ENCODE measurements at places on chromosomes 16 and 17. TPM values are rescaled to one million over a fixed set of nuclear protein-coding genes. Genes with fewer than 3 reads are reported as not detected.

DNA sequence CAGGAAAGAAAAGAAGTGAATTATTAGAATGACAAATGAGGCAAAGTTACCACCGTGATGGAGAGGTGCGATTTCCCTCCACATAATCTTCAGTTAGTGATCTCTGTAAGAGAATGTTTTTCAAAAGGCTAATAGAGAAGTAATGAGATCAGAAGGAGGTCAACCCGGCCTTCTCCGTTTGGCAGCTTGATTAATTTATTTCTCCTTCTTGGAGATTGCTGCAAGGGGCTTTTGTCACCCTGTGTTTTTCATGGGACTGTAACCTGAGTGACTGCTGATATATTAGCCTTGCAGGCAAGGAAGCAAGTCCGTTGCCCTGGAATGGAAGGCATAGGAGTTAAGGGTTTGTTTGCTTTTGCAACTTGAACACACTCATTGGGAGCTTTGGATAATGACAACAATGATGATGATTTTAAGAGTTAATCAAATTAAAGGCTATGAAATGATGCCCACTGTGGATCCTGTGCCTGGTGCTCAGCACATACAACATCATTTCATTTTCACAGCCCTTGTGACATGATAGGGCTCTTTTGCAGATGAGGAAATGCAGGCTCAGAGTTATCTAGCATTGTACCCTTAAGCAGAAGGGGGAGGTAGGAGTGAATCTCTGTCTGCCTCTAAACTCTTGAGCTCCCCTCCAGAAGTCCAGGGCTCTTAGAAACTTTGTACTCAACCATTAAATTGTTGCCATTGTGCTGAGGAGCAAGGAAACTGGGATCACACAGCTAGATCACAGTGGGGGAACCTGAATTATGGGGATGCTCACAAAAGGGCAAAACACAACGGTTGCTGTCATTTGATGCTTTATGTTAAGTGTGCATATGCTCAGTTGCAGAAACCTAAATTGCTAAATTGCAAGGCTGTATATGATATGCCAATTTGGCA is 226.3 kb downstream of the WWOX start:
- no peaks in the 10 kb centered on the region for H3K4me1 ChIP-seq
- no peak overlapping the region for H3K4me3 ChIP-seq
- no peak for DNase-seq
- no peak overlapping the region for H3K27ac ChIP-seq
- no peaks in the 10 kb centered on the region for H3K36me3 ChIP-seq

DNA sequence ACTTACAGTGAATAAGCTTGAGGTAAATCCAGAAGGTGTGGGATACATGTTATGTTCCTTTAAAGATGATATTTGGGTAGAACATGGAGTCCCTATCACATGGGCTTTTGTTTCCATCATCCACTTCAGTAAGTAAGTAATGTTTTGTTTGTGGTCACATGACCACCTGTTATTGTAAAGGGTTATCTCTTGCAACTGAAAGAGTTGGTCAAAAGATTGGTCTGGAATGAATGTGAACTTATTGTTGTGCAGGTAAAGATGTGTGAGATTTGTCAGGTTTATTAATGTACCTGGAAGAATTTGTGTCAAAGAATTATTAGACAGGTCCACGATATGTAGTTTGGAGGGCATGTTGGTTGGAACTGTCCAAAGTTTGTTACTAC is 1.6 kb downstream of the OMG start:
- H3K36me3 ChIP-seq: no peaks in the 10 kb centered on the region
- H3K4me1 ChIP-seq: no peaks in the 10 kb centered on the region
- DNase-seq: no peak
- no peak overlapping the region for H3K27ac ChIP-seq
- no peaks in the 10 kb centered on the region for H3K27me3 ChIP-seq

GRCh38 chr17:12659500-12659899 is 6.2 kb upstream of the MYOCD start:
- no peak for DNase-seq
- no peaks in the 10 kb centered on the region for H3K4me1 ChIP-seq
- peaks cover 5% of the 10 kb centered on the region for H3K36me3 ChIP-seq
- H3K27ac ChIP-seq: no peak overlapping the region
- no peaks in the 10 kb centered on the region for H3K27me3 ChIP-seq

- no peak overlapping the region for H3K4me3 ChIP-seq
- no peaks in the 10 kb centered on the region for H3K27me3 ChIP-seq
- peaks cover 14% of the 10 kb centered on the region for H3K4me1 ChIP-seq
- H3K27ac ChIP-seq: peak overlapping the region; percentile 70
- DNase-seq: no peak
Measured at GRCh38 chr17:19270704-19271611, 33.8 kb downstream of the EPN2 start.

GRCh38 chr16:17313085-17313611 is 157.6 kb downstream of the XYLT1 start:
- H3K27me3 ChIP-seq: no peaks in the 10 kb centered on the region
- H3K4me1 ChIP-seq: peaks cover 14% of the 10 kb centered on the region
- no peak overlapping the region for H3K4me3 ChIP-seq
- H3K27ac ChIP-seq: peak overlapping the region; percentile 86

DNA sequence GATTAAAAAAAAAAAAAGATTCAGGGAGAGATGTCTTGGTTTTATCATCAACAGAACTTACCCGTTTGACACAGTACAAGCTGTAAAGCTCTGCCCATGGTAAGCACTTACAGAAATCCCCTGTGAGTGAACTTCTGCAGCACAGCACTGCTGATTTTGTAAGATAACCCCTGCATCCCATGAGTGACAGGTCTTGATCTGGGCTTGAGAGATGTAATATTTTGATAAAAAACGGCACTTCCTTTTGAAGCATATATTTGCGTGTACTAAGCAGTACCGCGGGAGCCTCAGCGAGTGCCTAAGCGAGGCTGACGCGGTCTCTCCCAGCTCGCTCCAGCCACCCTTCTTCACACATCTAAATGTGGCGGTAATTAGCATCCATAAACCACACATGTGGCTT is 50.5 kb downstream of the IKZF3 start:
- no peaks in the 10 kb centered on the region for H3K36me3 ChIP-seq
- H3K27me3 ChIP-seq: no peaks in the 10 kb centered on the region
- no peak overlapping the region for H3K27ac ChIP-seq

CNGB1 gene
- total RNA-seq: not detected

GRCh38 chr17:71276079-71276478 is 844.7 kb upstream of the SOX9 start:
- H3K4me3 ChIP-seq: no peak overlapping the region
- H3K36me3 ChIP-seq: no peaks in the 10 kb centered on the region
- H3K4me1 ChIP-seq: no peaks in the 10 kb centered on the region
- H3K27ac ChIP-seq: no peak overlapping the region
- DNase-seq: no peak
- H3K27me3 ChIP-seq: no peaks in the 10 kb centered on the region

DNA sequence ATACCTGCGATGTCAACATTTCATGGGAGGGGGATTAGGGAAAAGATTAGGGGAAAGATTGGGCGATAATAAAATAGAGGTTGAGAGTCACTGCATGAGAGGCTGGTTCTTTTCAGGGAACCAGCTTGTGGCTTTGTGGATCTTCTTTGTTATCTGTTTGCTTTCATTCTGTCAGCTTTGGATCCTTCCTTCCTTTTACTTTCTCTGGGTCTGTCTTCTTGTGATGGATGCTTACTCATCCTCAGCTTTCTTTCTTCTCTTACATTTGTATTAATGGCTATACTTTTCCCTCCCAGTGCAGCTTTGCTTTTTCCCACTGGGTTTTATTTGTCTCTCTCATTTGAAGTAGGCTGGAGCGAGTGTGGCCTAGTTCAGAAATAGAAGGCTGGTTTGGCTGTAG is 47.1 kb downstream of the RPTOR start:
- no peak for DNase-seq
- no peaks in the 10 kb centered on the region for H3K27me3 ChIP-seq
- no peak overlapping the region for H3K4me3 ChIP-seq
- no peak overlapping the region for H3K27ac ChIP-seq

KRTAP1-5 gene
- not detected for total RNA-seq

DNA sequence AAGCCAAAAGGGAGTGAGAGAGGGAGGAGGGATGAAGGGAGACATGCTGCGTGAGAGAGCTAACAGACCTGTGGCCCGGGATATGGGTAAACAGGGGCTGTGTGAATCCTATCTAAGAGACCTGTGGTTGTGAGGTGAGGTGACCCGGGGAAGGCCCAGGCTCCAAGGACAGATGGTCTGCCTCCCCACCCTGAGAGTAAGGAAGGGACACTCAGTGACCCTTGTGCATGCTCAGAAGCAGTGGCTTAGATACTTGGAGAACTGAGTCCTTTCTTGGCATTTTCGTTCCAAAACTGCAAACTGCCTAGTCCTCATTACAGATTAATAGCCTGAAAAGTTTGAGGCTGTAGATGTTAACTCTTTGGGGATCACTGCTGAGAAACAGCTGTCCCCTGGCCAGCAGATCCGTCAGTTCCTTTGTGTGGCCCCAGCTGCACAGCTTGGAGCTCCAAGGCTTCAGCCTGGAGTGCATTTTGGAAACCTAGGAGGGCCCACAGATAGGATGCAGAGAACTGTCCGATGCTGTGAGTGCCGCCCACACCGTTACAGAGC is 121.6 kb downstream of the SMG6 start:
- H3K27me3 ChIP-seq: no peaks in the 10 kb centered on the region
- H3K4me1 ChIP-seq: peaks cover 54% of the 10 kb centered on the region
- peak overlapping the region; percentile 39 for H3K4me3 ChIP-seq
- peaks cover 9% of the 10 kb centered on the region for H3K36me3 ChIP-seq
- DNase-seq: no peak
- peak overlapping the region; percentile 84 for H3K27ac ChIP-seq

DNA sequence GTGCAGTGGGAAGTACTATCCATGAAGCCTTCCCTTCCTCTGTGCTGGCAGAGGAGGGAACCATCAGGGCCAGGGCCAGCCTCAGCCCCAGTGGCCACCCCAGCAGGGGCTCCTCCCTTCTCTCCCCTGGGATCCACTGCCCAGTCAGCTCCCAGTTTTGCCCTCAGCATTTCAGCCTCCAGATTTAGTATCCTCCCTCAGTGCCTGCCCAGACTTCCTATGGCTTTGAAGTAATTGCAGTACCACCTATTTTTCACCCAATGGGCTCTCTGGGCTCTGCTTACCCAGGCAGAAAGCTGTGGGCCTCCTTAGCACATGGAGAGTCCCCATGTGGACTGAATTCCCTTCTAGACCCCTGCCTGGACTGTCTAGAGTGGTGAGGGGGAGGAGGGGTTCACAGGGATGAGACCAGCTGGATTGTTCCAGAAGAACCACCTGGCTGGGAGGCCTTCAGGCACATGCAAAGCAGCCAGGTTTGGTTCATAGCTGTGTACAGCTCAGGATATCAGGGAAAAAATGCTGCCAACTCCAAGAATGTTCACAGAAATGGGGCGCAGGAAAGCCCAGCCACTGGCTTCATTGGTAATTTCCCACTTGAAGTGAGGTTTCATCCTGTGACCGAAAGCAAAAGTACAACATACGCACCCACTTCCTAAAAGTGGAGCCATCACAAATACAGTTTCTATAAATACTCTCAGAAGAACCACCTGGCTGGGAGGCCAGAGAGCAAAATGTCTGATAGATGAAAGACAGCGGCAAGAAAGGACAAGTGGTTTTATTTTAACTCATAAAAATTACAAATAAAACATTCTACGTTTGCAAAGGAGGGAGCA is 15.2 kb upstream of the HERPUD1 start:
- H3K27ac ChIP-seq: peak overlapping the region; percentile 50
- DNase-seq: no peak
- H3K4me3 ChIP-seq: no peak overlapping the region
- H3K27me3 ChIP-seq: no peaks in the 10 kb centered on the region
- H3K4me1 ChIP-seq: no peaks in the 10 kb centered on the region

KREMEN2 gene
- not detected for total RNA-seq

- no peaks in the 10 kb centered on the region for H3K27me3 ChIP-seq
- H3K4me1 ChIP-seq: peaks cover 76% of the 10 kb centered on the region
- H3K27ac ChIP-seq: peak overlapping the region; percentile 98
- peak; percentile 81 for DNase-seq
- no peaks in the 10 kb centered on the region for H3K36me3 ChIP-seq
Measured at GRCh38 chr16:66511602-66512271, 38.2 kb downstream of the TK2 start.

- H3K4me1 ChIP-seq: no peaks in the 10 kb centered on the region
- H3K4me3 ChIP-seq: no peak overlapping the region
- DNase-seq: no peak
- no peak overlapping the region for H3K27ac ChIP-seq
- no peaks in the 10 kb centered on the region for H3K27me3 ChIP-seq
Measured at GRCh38 chr17:68431661-68432071, 25.6 kb downstream of the WIPI1 start.

DNA sequence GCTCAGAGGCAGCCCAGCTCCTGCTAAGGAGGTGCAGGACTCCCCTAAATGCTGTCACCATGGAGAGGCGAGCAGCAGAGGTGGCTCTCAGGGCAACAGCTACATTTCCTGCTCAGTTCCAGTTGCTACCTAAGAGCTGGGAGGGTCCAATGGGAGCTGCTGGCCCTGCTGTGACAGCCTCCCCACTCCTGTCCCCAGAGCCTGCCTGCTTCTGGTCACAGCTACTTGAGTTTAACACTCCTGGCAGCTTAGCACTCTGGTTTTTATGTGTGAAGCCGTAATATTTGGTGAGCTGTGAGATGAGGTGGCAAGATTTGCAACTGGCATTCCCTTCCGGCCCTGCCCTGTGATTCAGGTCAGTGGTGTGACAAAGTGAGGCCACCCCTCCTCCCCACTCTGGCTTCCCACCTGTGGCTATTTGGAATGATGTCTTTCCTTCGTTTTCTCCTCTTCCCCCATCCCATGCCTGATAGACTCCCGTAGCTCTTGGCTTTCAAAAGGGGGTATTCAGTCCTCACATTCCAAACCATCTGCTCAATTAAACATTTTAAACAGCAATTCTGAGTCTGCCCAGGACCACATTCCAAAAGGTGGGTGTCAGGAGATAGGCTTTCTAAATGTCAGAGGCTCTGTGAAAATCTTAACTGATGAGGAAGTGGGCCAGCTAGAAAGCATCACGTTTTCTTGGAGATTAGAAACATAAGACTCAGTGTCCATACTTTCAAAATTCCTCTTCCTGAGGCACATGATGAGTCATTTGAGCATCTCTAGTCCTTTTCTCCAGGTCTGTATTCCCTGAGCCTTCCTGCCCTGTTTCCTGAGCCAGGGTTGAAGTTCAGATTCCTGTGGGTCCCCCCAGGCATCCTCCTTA is 42.6 kb upstream of the SKAP1 start:
- H3K27ac ChIP-seq: no peak overlapping the region
- H3K27me3 ChIP-seq: no peaks in the 10 kb centered on the region
- H3K4me1 ChIP-seq: no peaks in the 10 kb centered on the region
- no peaks in the 10 kb centered on the region for H3K36me3 ChIP-seq
- H3K4me3 ChIP-seq: no peak overlapping the region
- no peak for DNase-seq

- H3K27me3 ChIP-seq: no peaks in the 10 kb centered on the region
- peaks cover 18% of the 10 kb centered on the region for H3K4me1 ChIP-seq
- no peak overlapping the region for H3K4me3 ChIP-seq
- DNase-seq: no peak
- H3K36me3 ChIP-seq: peaks cover 13% of the 10 kb centered on the region
Measured at GRCh38 chr17:1727258-1727789, 2.8 kb downstream of the WDR81 start.

- H3K27me3 ChIP-seq: no peaks in the 10 kb centered on the region
- H3K27ac ChIP-seq: no peak overlapping the region
- H3K4me3 ChIP-seq: no peak overlapping the region
- H3K4me1 ChIP-seq: peaks cover 25% of the 10 kb centered on the region
- no peaks in the 10 kb centered on the region for H3K36me3 ChIP-seq
- DNase-seq: no peak
Measured at GRCh38 chr16:56614549-56614991, 6.2 kb downstream of the MT2A start.
